ENCODE measurements at places on chromosomes 7 and 10.

DNA sequence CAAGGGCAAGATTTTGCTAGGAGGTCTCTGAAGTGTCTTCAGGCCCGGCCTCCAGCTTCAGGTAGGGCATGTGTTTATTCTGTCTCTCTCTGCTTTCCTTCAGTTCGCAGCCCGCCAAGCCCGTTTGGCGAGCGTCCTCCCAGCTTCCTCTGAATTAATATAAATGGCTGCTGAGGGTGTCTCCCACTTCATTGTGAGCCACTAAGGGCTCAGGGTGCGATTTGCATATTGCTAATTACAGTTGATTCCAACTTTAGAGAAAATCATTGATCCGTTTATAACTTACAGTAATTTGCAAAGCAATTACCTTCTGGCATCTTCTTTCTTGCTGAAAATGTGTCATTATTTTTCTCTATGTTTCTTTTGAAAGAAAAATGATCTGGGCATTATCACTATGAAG lies 128.3 kb upstream of the SORCS3 start:
- no peak for DNase-seq

GRCh38 chr10:95208702-95209391 lies 14.8 kb downstream of the ACSM6 start:
- no peak for DNase-seq

DNA sequence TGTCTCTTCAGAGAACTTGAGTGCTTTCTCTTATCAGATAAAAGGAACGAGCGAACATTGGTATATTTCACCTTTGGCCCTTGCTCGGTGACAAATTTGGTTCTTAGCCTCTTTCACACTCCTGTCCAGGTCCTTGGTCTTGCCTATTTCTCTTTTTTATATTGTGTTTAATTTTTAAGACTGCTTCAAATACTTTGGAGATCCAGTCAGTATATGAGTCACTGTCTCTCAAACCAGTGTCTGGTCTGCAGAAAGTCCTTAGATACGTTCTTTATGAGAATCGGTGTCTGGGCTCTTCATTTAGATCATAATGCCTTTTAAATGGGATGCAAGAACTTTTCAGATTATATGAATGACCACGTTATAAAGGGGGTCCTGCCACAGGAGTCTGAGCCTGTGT lies 55.0 kb downstream of the PIK3AP1 start:
- DNase-seq = no peak

- no peak for DNase-seq
Measured at GRCh38 chr10:127017541-127018297, 112.5 kb downstream of the DOCK1 start.

GRCh38 chr7:30706316-30706715 lies 24.1 kb upstream of the CRHR2 start:
- DNase-seq = no peak

- no peak for DNase-seq
Measured at GRCh38 chr10:85851325-85851724, 515.3 kb downstream of the GRID1 start.

DNA sequence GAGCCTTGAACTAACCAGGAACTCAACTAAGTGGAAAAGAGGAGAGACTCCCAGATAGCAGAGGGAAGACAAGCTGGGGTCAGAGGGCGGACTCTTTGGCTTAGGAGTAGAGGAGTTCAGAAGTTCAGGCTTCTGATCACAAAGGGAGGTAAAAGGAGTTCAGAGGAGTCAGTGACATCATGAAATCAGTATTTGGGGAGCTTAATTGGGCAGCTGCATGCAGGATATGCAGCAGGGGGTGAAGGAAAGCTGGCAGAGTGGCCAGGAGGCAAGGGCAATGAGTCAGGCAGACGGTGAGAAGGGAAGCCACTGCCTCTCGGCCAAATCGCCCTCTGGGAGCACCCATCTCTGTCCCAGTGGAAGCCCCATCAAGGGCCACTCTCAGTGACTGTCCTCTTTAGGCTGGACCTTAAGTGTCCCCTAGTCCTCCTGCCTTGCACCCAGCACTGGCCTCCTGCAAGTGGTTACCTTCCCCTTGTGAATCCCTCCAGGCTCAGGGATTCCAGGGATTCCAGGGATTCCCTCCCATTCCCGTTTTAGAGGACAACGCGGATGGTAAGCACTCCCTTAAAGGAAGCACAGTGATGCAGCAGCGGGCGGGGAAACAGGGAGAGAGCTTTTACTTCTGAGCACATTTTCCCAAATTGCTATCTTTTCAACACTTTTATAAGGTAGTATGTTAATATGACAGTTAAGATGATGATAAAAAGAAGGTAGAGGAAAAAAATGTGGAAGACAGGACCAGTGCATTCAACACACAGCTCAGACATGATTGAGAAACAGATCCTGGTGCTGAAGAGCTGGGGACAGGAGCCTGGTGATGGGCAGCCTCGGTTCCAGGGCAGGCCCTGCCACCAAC lies 72.6 kb downstream of the KCNMA1 start:
- DNase-seq = no peak

- no peak for DNase-seq
Measured at GRCh38 chr10:99562631-99563030, 29.9 kb downstream of the NKX2-3 start.

GRCh38 chr7:98084631-98085030 lies 22.0 kb upstream of the LMTK2 start:
- DNase-seq = no peak

- DNase-seq = no peak
Measured at GRCh38 chr7:117718116-117718835, 155.0 kb downstream of the CTTNBP2 start.

DNA sequence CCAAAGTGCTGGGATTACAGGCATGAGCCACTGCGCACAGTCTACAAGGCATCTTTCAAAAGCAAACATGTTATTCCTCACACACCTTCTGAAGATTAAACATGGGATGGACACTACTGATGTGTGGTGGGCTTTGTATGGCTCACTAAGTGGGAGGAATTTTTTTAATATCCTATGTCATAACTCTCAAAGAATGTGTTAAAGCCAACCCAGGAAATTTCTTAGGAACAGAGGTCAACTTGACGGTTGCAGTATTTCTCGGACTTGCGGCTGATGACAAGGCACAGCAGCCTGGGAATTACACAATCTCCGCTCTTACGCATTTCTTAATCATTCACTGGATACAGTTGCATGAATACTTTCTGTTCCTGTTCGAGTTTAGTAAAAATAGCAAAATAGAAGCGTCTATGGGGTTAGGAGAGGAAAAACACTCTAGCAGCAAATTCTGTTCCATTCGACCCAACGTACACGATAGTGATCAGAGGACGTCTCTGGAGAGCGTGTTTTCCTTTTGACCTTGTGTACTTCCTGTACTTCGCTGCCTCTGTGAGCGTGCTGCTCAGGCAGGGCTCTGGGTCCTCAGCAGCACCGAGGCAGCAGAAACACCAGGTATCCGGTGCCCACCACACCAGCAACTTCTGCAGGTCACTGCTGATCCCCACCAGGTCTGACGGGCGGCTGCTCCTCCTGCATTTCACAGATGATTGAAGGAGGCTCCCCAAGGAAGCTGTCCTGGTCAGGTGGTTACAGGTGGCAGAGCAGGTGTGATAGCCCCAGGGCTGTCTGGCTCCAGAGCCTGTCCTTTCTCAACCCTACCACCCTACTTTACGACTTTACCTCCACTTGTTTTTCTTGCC lies 26.4 kb upstream of the SRGN start:
- peak; percentile 72 for DNase-seq

GRCh38 chr7:116595063-116595462 lies 70.2 kb downstream of the CAV1 start:
- DNase-seq = no peak

- DNase-seq = no peak
Measured at GRCh38 chr10:121497513-121498470, 100.5 kb downstream of the FGFR2 start.

GRCh38 chr10:18109341-18109870 lies 30.8 kb upstream of the CACNB2 start:
- no peak for DNase-seq

DNA sequence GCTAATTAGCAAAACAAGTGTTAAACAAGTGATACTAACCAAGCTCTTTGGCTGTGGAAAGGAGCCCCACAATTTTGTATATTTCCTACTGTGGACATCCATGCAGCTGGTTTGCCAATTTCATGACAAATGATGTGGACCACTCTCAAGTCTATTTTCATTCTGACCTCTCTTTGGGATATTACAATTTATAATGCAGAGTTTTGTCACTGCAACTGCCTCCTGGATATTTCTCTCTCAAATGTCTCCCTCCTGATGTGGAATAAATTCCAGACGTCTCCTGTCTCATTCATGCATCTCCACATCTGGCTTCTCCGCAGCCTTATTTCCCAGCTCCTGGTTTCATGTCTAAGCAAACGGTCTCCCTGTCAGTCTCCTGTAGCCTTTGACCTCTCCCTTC lies 80.6 kb upstream of the RHEB start:
- DNase-seq = peak; percentile 31

GRCh38 chr7:49172639-49173038 lies 248.3 kb downstream of the CDC14C start:
- no peak for DNase-seq

- DNase-seq = no peak
Measured at GRCh38 chr7:28155019-28155660, 25.5 kb downstream of the JAZF1 start.

- no peak for DNase-seq
Measured at GRCh38 chr10:89479771-89480446, 55.5 kb downstream of the SLC16A12 start.

GRCh38 chr10:5813091-5813340 lies 218 bp downstream of the GDI2 start:
- no peak for DNase-seq

DNA sequence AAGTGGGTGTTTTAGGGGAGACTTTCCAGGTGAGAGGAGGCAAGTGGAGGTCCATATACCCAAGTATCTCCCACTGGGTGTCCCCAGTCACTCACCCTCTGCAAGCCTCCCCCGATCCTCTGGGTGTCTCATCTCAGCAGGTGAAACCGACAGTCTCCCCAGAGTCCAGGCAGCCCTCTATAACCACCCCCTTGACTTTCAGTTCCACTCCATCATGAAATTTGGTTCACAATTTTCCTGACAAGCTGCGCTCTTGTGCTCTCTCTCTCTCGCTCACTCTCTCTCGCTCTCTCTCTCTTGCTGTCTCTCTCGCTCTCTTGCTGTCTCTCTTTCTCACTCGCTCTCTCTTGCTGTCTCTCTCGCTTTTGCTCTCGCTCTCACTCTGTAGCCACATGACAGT lies 8.1 kb upstream of the RABGEF1 start:
- DNase-seq = no peak

- no peak for DNase-seq
Measured at GRCh38 chr10:5555021-5555510, 30.3 kb downstream of the CALML3 start.

DNA sequence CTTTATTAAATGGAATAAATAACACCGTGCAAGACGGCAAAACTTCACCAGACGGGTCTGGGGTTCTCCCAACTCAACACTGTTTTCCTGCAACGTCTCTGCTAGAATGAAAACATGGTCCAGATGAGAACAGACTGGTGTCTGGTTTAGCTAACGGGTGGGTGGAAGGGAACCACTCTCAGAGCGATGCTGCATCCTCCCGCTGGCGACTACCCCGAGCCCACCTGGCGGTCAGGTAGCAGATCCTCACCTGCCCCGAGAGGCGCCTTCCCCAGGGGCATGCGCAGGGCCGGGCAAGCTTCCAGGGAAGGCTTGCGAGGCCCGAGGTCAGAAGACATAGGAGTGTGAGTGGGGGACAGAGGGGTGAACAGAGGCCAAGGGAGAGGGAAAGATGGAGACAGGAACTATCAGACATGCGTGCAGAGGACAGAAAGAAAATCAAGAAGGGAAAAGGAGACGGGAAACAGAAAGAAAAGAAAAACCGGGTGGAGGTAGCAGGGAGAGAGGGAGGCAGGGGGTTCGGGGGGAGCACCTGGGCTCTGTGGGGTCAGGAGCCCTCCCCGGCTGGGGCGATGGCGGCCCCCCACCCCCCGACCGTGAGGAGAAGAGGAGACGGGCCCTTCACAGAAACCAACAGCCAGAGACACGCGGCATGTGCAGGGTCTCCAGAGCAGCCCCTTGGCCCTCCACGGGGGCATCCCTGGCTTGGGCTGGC lies 222.0 kb downstream of the MAD1L1 start:
- DNase-seq = no peak

DNA sequence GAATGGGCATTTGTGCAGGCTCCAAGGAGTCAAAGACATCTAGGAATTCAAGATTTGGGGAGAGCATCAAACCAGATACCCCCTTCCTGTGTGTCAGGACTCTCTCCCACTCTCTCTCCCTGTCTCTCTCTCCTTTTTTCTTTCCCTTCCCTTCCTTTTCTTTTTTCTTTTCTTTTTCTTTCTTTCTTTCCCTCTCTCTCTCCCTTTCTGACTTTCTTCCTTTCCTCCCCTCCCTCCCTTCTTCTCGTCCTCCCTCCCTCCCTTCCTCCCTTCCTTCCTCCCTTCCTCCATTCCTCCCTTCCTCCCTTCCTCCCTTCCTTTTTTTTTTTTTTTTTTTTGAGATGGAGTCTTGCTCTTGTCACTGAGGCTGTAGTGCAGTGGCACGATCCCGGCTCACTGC lies 24.1 kb upstream of the MINDY3 start:
- no peak for DNase-seq

- DNase-seq = no peak
Measured at GRCh38 chr7:101854084-101854865, 36.8 kb downstream of the CUX1 start.

DNA sequence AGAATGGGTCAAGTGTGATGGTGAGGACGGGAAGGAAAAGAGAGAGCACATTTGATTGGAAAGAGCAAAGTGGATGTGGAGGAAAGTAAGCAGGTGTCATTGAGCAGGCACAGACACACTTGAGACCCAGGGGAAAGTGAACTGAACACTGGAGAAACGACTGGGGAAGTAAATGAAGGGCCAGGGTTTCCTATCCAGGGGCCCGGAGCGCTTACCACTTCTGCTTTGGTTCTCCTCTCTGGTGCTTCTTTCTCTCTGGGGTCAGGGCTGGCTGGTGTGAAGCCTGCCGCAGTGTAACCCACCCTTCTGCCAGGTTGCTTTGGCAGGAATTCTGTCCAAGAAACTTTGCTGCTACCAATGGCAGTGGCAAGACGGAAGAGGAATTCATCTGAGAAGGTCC lies 219.3 kb downstream of the SKAP2 start:
- no peak for DNase-seq

GRCh38 chr7:12801107-12801506 lies 113.7 kb downstream of the ARL4A start:
- DNase-seq = peak; percentile 84

DNA sequence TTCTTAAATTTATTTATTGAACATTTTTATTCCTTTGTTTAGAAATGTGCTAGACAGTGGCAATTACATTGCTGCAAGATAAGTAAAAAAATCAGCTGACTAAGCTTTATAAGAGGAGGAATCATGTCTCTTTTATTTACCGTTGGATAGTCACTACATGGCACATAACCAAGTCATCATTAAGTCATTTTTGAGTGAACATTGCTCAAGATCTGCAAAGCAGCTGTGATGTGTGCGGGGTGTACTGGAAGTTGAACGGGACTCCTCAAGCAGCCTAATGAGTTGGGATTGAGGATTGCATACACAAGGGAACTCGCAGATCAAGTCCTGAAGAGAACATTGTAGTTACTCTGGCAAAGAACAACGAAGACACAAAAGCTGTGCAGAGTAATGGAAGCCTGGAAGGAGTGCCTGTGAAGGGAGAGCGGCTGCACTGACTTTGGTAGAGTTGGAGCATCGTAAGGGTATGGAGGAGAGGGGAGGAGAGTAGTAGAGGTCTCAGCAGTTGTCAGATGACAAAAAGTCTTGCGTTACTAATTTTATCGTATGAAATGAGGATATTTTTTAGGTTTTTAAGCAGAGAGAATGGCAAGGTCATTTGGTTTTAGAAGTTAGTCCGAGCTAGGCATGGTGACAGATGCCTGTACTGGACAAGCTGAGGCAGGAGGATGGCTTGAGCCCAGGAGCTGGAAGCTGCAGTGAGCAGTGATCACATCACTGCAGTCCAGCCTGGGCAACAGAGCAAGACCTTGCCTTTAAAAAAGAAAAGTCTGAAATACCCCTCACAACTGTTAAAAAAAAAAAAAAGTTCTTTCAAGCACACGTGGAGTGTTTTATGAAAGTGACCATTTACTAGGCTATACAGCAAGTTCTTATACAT lies 95.1 kb downstream of the BMPR1A start:
- peak; percentile 34 for DNase-seq
